Activated CD4-positive, alpha-beta T cell treated with anti-CD3 and anti-CD28 coated beads, Interleukin-2, amount 10 ng/mL, durations not matched to agents 24 days and 14 days (primary cell): ENCODE measurements at places on chromosomes 7 and 10. TPM values are rescaled to one million over a fixed set of nuclear protein-coding genes. Genes with fewer than 3 reads are reported as not detected.
A peak's percentile ranks its signal among the peaks of the same experiment; 100 is the strongest.

DNA sequence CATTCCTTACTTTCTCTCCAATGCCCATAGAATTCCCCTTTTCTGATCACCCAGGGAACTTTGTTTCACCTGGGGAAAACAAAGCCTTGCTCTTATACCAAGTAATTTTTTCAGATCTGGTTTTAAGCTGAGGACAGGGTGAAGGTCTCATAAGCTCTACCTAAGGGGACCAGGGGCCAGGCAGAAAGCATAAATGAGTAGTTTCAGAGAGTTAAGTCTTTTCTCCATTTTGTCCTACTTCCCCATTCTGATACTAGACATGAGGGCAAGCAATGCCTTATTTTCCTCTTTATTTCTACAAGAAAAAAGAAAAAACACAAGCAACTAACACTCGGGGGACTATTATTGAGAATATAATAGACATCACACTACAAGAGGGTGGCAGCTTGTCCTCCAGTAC is 2.9 kb downstream of the AKR1D1 start:
- no peak for DNase-seq
- no peaks in the 10 kb centered on the region for H3K36me3 ChIP-seq
- no peaks in the 10 kb centered on the region for H3K27me3 ChIP-seq
- no peak overlapping the region for H3K27ac ChIP-seq
- no peaks in the 10 kb centered on the region for H3K4me1 ChIP-seq

DNA sequence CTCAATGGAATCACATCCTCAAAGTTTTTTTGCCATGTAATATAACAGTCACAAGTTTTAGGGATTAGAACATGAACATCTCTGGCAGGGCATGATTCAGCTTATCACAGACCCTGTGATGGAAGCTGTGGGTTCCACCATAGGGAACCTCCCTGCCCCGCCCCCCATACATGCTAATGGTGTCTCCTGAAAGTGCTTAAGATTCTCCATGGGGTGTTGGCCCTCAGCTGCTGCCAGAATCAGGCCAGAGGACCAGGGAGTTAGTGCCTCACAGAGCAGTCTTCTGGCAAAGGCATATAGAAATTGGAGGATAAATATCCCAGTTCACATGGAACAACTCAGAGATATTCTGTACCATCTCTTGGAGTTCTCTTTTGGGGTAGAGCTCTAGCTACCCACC is 119.4 kb downstream of the RAB11FIP2 start:
- no peak for DNase-seq
- H3K36me3 ChIP-seq: no peaks in the 10 kb centered on the region
- no peaks in the 10 kb centered on the region for H3K27me3 ChIP-seq

- DNase-seq: no peak
- H3K27me3 ChIP-seq: no peaks in the 10 kb centered on the region
- H3K4me3 ChIP-seq: no peak overlapping the region
- peaks cover 2% of the 10 kb centered on the region for H3K4me1 ChIP-seq
- no peak overlapping the region for H3K27ac ChIP-seq
- peaks cover 56% of the 10 kb centered on the region for H3K36me3 ChIP-seq
Measured at GRCh38 chr10:68462536-68462935, 9.2 kb downstream of the DNA2 start.

Gene TMEM270
- not detected in 2 replicates for total RNA-seq

- H3K4me3 ChIP-seq: peak overlapping the region; percentile 92
- H3K27me3 ChIP-seq: peaks cover 77% of the 10 kb centered on the region
- no peak for DNase-seq
- peaks cover 3% of the 10 kb centered on the region for H3K36me3 ChIP-seq
- no peak overlapping the region for H3K27ac ChIP-seq
Measured at GRCh38 chr10:112952282-112953173, 2.5 kb downstream of the TCF7L2 start.

GRCh38 chr7:13106513-13106912 is 419.1 kb downstream of the ARL4A start:
- DNase-seq: no peak
- no peak overlapping the region for H3K4me3 ChIP-seq
- H3K27me3 ChIP-seq: no peaks in the 10 kb centered on the region
- no peak overlapping the region for H3K27ac ChIP-seq
- peaks cover 2% of the 10 kb centered on the region for H3K4me1 ChIP-seq
- no peaks in the 10 kb centered on the region for H3K36me3 ChIP-seq

DNA sequence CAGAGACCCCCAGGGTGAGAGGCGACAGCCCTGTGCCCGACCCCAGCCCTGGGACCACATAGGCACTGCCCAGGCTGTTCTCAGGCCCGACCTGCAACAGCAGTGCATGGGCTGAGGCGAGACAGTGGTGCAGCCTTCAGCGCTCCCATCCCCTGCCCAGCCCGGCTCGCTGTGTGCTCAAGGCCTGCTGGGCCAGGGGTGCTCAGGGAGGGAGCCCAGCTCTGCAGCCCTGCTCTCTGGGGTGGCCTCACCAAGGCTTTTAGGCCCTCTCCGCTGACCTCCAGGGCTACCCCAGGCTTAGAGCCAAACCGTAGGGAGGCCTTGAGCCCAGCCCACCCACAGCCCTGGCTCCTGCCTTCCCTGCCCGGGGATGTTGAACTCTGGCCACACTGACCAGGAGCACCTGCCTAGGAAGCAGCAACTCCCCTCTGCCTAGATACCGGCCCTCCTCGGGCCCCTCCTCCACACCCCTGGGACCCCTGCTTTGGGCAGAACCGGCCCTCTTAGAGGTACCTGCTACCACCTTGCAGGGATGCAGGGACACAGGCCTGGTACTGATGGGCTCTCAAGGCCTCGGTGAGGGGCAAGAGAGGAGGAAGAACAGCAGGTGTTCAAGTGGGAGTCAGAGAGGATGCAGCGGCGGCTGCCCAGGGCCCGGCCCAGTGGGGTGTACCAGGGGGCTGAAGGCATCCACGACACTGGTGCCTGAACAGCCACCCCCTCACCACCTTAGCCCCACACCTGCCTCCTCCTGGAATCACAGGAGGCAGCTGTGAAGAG is 231.5 kb downstream of the ELFN1 start:
- no peak overlapping the region for H3K4me3 ChIP-seq
- no peaks in the 10 kb centered on the region for H3K36me3 ChIP-seq
- H3K27me3 ChIP-seq: no peaks in the 10 kb centered on the region
- DNase-seq: no peak
- no peaks in the 10 kb centered on the region for H3K4me1 ChIP-seq
- H3K27ac ChIP-seq: no peak overlapping the region

DNA sequence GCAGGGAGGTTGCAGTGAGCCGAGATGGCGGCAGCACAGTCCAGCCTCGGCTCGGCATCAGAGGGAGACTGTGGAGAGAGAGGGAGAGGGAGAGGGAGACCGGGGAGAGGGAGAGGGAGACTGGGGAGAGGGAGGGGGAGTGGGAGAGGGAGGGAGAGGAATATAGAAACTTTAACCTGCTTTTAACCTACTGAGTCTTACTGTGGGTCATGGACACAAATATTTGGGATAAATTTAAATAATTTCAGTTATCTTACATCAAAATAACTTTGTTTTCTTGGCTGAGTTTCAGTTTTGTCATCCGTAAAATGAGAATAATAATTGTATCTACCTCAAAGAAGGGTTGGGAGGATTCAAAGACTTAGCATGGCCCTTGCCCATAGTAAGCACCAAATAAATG is 319.8 kb downstream of the LRMDA start:
- H3K27ac ChIP-seq: no peak overlapping the region
- H3K36me3 ChIP-seq: no peaks in the 10 kb centered on the region
- H3K4me3 ChIP-seq: no peak overlapping the region
- H3K4me1 ChIP-seq: no peaks in the 10 kb centered on the region

Gene CCL24
- not detected in 2 replicates for total RNA-seq

- H3K4me3 ChIP-seq: no peak overlapping the region
- no peak overlapping the region for H3K27ac ChIP-seq
- no peaks in the 10 kb centered on the region for H3K27me3 ChIP-seq
- DNase-seq: no peak
Measured at GRCh38 chr7:29013082-29013695, 55.1 kb upstream of the TRIL start.

Gene PRKAR2B
- total RNA-seq: 0.54 and 0.77 TPM in 2 replicates

- H3K27me3 ChIP-seq: no peaks in the 10 kb centered on the region
- no peak overlapping the region for H3K4me3 ChIP-seq
- no peak overlapping the region for H3K27ac ChIP-seq
- H3K4me1 ChIP-seq: peaks cover 32% of the 10 kb centered on the region
- peaks cover 23% of the 10 kb centered on the region for H3K36me3 ChIP-seq
Measured at GRCh38 chr7:96310110-96310509, 11.8 kb downstream of the SLC25A13 start.

GRCh38 chr10:29204070-29204800 is 84.6 kb upstream of the LYZL1 start:
- H3K36me3 ChIP-seq: no peaks in the 10 kb centered on the region
- DNase-seq: no peak
- no peaks in the 10 kb centered on the region for H3K27me3 ChIP-seq

DNA sequence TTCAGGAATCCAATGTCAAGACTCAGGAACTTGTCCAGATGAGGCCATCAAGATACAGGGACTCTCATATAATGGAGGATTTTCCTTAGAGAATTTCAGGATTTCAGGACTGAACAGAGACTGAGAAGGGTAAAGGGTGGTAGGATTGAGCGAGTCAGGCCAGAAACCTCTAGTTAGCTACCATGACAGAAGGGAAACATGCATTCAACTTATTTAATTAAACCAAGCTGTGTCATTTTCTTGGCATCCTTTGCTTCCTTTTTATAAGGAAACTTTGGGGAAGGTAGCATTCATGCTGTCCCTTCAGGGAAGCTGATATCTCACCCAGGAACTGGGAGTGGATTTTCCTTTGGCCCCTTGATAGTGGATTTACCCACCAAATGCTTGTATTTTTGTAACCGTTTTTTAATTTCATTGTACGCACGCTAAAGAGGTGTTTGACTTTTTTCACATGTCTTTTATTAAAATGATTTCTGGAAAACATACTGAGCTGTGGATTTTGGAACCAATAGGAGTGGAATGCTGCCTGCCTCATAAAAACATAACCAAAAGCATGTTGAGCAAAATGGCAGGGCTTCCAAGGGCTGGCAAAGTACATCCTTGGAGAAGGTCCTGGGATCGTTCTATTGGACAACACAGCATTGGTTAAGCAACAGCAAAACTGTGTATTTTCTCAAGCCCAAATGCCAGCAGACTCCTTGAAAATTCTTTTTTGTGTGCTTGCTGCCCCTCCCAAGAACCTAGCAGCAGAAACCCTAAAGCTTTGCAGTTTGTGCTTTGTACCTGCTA is 104.5 kb downstream of the CXCL12 start:
- H3K36me3 ChIP-seq: no peaks in the 10 kb centered on the region
- H3K27ac ChIP-seq: no peak overlapping the region
- no peak for DNase-seq

- H3K27ac ChIP-seq: no peak overlapping the region
- no peak overlapping the region for H3K4me3 ChIP-seq
- H3K4me1 ChIP-seq: no peaks in the 10 kb centered on the region
- H3K36me3 ChIP-seq: no peaks in the 10 kb centered on the region
- H3K27me3 ChIP-seq: no peaks in the 10 kb centered on the region
Measured at GRCh38 chr7:36236073-36236472, 83.0 kb downstream of the EEPD1 start.

DNA sequence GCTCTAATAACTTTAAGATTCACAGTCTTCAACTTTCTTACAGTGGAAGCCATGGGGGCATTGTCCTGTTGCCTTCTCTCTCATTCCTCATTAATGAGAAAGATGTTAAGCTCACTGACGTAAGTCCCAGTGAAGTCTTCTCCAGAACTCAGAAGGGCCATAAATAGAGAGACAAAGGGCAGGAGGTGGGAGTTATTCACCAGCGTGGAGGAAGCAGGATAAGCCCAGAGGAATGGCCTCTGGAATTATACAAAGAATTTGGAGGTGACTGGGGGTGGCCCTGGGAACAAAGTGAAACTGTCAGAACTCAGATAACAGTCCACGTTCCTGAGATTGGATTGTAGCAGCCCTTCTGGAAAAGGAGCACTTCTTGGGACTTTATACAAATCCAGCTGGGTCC is 52.4 kb downstream of the SORBS1 start:
- no peak overlapping the region for H3K27ac ChIP-seq
- peaks cover 6% of the 10 kb centered on the region for H3K27me3 ChIP-seq
- H3K4me3 ChIP-seq: no peak overlapping the region
- H3K4me1 ChIP-seq: no peaks in the 10 kb centered on the region
- H3K36me3 ChIP-seq: no peaks in the 10 kb centered on the region

DNA sequence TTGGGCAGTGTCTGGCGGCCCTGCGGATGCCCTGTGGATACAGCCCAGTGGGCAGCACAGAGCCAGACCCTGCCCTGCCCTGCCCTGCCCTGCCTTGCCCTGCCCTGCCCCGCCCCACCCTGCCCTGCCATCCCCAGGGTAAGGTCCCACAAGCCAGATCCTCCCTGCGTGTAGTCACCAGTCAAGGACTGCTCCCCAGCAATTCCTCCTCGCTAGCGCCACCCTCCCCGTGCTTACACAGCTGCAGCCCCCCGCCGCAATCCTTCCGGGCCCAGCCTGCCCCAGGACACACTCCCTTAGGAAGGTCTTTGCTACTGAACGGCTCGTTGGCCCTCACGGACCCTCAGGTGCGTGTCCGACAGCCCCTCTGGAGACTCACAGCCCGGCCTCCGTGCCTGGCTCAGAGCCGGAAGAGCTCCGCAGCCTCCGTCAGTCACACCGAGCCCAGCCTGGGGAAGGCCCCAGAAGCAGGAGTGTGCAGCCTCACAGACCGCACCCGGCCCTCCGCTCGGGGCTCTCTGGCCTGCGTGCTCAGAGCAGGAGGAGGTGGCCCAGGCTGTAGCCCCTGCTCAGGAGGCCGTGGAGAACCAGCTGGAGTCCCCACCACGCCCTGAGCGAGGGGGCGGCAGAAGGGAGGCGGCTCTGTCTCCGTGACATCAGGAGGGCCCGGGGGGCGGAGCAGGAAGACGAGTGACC is 68.3 kb downstream of the PWWP2B start:
- H3K4me3 ChIP-seq: no peak overlapping the region
- H3K36me3 ChIP-seq: no peaks in the 10 kb centered on the region
- H3K4me1 ChIP-seq: no peaks in the 10 kb centered on the region
- H3K27ac ChIP-seq: no peak overlapping the region
- H3K27me3 ChIP-seq: no peaks in the 10 kb centered on the region
- DNase-seq: no peak

GRCh38 chr7:155383756-155384491 is 74.0 kb upstream of the EN2 start:
- H3K4me1 ChIP-seq: peaks cover 11% of the 10 kb centered on the region
- H3K36me3 ChIP-seq: no peaks in the 10 kb centered on the region

- H3K36me3 ChIP-seq: no peaks in the 10 kb centered on the region
- H3K4me1 ChIP-seq: no peaks in the 10 kb centered on the region
Measured at GRCh38 chr10:34766266-34766600, 48.9 kb downstream of the PARD3 start.

Gene SPDYE11
- not detected in 2 replicates for total RNA-seq

Gene TMEM229A
- not detected in 2 replicates for total RNA-seq

DNA sequence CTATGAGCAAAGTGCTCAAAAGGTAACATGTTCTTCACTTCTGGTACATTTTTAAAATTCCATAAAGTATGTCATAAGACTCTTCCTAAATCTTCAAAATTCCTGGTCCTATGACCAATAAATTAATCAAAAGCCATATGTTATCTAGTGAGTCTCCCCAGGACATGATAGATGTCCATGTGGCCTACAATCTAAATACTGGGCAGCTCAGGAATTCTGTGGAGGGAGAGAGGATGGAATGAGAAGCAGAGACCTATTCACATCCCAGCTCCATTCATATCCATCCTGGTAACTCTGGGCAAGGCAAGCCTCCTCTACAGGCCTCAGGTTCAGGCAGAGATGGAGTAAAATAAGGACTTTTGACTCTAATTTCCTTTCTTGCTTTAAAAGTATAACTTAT is 224.8 kb downstream of the MTERF1 start:
- no peaks in the 10 kb centered on the region for H3K4me1 ChIP-seq
- no peaks in the 10 kb centered on the region for H3K27me3 ChIP-seq
- H3K27ac ChIP-seq: no peak overlapping the region
- no peak overlapping the region for H3K4me3 ChIP-seq
- DNase-seq: no peak

Gene LGI1
- not detected in 2 replicates for total RNA-seq

Gene CCL26
- not detected in 2 replicates for total RNA-seq
